AML-193 (cell line): ENCODE measurements at places on chromosomes 5 and 9.

- DNase-seq = no peak
Measured at GRCh38 chr5:32583582-32584232, 1.6 kb upstream of the SUB1 start.

DNA sequence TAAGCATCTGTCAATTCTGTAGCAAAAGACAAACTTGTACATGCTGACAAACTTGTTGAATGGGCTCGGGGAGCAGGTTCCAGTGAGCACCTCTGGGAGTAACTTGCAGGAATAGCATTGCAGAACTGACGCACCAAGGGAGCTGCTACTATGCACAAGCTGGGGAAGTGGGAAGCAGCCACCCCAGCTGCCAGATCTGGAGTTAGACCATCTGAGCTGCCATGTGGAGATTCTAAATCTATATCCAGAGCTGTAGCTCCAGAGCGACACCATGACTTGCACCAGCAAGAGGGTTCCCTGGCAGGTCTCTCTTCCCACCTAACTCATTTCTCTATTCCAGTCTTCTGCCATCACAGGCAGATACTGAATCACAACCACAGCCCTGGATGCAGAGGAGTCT, 346.0 kb upstream of the PANK3 start:
- no peak for DNase-seq

- DNase-seq = no peak
Measured at GRCh38 chr9:130668196-130668595, 3.8 kb downstream of the PRDM12 start.

DNA sequence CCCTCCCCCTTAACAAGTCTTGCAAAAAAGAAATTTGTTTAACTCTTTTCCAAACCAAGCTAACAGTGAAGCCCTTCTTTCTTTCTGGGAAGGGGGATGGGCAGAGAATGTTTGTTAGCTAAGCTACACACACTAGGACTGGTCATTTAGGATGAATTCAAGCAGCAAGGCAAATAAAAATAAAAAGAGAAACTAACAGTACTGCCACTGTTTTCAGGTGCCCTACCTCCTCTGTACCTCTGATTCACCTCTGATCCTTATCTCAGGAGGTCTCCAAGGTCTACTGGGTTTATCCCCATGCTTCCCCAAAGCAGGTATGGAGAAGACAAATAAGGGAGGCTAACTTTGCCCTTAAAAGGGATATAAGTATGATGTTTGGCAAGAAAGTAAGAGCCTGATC, 52.9 kb downstream of the ELL2 start:
- DNase-seq = no peak

- peak; percentile 58 for DNase-seq
Measured at GRCh38 chr5:82259172-82259800, 18.9 kb downstream of the RPS23 start.

DNA sequence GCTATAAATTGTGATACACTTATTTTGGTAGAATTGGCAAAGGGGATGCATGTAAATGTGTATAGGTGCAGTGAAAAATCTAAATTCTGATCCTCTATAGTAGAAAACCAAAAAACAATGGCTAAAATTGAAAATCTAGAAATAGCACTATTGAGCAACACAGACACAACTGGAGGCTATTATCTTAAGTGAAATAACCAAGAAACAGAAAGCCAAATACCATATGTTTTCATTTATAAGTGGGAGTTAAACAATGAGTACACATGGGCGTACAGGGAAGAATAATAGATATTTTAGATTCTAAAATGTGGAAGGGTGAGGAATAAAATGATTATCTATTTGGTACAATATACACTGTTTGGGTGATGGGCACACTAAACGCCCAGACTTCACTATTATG, 183.2 kb upstream of the TUSC1 start:
- no peak for DNase-seq

DNA sequence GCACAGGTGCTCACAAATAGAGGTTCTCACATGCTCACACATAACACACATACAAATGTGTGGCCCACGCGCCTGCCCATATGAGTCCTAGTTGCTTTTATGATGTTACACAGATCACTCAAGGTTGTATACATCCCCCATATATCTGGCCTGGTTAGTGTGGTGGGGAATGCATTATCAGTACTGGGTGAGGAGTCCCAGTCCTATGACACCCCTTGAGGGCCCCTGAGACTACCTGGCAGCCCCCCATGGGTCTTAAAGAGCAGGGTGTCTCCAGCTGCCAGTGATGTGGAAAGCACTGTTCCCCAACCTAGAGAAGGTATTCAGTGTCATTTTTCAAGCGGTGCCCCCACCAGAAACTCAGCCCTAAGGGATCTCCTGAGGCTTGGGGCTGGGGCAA, 2.8 kb upstream of the HAND1 start:
- DNase-seq = no peak

DNA sequence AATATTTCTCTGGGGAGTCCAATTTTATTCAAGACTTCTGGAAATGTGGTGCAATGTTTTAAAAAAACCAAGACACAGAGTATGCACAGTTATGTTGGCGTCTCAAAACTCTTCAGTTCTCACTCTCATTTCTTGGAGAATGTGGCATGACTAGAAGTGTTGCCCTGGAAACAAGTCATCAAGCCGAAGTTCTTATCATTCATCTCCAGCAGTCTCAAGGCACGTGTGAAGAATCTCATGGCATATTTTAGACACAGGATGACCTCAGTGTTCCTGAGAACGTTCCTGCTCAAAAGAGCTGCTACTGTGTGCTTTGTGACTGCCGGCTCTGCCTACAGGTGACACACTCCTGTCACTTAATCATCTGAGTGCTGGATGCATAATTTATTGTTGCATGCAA, 147.4 kb upstream of the IRX4 start:
- no peak for DNase-seq

DNA sequence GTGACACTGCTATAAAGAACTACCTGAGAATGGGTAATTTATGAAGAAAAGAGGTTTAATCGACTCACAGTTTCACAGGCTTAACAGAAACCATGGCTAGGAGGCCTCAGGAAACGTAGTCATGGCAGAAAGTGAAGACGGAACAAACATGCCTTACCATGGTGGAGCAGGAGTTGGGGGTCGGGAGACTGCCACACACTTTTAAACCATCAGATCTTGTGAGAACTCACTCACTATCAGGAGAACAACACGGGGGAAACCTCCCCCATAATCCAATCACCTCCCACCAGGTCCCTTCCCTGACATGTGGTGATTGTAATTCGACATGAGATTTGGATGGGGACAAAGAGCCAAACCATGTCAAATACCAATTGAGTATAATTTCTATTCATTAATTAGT, 2392.6 kb upstream of the C9orf72 start:
- DNase-seq = no peak

- no peak for DNase-seq
Measured at GRCh38 chr9:134730761-134731496, 89.3 kb downstream of the COL5A1 start.

DNA sequence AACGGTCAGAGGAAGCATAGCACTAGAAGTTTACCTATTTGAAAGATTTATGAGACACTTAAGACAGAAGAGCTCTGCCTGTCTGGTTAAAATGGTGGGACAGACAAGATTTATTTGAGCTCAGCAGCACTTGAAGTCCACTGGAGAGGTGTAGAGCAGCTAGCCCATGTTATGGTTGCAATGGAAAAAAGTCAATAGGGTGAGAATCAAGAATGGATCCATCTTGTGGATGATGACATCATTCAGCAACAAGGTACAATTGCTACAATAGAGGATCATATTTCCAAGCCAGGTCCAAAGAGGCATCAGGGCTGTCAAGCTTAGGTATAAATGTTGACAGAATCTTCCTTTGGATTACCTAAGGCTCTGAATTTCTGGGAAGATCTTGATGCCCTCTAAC, 21.1 kb upstream of the ZNF131 start:
- DNase-seq = no peak

GRCh38 chr5:151612689-151613427, 21.7 kb upstream of the FAT2 start:
- DNase-seq = no peak

- no peak for DNase-seq
Measured at GRCh38 chr5:90916947-90917800, 358.6 kb downstream of the ADGRV1 start.

- no peak for DNase-seq
Measured at GRCh38 chr5:89267788-89268187, 384.8 kb upstream of the MEF2C start.

DNA sequence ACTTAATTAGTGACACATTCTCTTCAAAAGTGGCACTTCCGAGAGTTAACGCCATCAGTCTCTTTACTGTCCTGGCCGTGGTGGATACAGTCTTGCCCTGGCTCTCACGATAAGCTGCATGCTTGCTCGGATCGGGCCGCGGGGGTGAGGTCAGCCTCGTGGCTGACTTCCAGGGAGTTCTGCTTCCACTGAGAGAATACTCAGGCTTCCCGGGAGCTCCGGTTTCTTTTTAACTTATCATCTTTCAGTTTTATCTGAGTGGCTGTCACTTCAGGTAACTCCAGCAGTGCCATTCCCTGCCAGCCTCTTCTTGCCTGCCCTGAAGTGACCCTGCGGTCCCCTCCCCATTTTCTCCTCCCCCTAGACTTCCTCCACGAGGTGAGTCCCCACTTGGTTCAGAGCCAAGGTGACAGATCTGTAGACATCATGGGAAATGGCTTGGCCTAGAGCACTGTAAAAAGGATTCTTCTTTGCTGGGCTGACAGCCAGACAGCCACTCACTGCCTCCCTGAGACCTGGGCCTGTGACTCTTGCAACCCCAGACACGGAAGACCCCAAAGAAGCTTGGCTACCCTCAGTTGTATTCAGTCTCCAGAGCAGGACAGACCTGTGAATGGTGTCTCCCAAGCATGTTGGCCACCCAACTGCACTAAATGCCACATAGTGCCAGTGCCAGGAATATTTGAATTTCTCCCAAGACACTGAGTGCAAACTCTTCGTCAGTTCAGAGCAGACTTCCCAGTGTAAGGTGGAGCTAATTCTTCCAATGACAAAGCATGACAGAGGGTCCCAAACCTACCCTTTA, 95.1 kb downstream of the DAPK1 start:
- DNase-seq = no peak

- DNase-seq = no peak
Measured at GRCh38 chr5:82512025-82512424, 233.9 kb upstream of the RPS23 start.

GRCh38 chr5:83029-83428, 8.9 kb upstream of the PLEKHG4B start:
- DNase-seq = no peak

GRCh38 chr9:71791875-71792274, 23.6 kb upstream of the CEMIP2 start:
- no peak for DNase-seq

DNA sequence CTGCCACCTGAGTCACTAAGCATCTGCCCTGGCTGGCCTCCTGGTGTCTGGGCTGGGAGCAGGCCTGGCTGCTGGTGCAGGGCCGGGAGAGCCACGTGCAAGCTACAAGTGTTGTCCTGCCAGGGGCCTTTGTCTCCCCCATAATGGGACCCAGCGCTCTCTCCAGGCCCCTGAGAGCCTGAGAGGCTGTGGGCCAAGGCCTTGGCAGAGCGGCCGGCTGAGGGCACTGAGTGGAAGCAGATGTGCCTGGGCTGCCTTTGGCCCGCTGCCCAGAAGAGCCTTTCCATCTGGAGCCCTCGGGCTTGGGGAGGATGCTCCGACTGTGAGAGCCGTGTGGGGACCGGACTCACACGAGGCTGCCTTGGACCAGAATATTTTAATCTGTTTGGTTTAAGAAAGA, 185.5 kb downstream of the RGS3 start:
- no peak for DNase-seq

DNA sequence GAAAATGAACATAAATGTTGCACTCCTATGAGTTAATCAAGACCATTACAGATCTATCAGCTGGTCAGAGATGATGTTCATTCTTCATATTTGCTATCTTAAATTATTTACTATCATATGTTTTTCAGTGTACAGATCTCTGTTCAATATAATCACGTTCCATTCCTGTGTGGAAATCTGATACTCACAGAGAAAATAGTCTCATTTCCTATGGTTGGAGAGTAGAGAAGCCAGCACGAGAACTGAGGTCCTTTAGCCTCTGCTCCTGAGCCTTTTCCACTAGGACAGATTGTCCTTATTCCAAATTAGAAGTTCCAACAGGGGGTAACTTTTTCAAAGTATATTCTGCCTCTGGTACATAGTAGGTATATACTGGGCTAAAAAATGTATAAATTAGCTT, 29.2 kb downstream of the UGCG start:
- no peak for DNase-seq

DNA sequence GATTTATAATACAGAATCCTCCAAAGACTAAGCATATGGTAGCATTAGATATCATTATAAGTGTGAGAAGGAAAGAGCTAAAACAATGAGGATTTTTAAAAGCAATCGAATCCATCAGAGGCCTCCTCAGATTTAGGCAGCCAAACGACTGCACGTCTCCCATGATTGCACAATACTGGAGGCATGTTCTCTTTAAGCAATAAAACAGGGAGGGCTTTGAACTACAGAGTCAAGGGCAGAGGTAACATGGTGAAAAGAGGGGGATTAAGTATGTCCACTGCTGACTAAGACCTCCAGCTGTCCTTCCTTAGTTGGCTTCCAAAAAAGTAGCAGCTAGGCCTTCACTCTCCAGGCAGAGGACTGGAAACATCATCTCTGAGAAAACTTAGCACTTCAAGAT, 298.7 kb upstream of the RGMB start:
- no peak for DNase-seq

- no peak for DNase-seq
Measured at GRCh38 chr5:12870872-12871539, 966.8 kb upstream of the CTNND2 start.

DNA sequence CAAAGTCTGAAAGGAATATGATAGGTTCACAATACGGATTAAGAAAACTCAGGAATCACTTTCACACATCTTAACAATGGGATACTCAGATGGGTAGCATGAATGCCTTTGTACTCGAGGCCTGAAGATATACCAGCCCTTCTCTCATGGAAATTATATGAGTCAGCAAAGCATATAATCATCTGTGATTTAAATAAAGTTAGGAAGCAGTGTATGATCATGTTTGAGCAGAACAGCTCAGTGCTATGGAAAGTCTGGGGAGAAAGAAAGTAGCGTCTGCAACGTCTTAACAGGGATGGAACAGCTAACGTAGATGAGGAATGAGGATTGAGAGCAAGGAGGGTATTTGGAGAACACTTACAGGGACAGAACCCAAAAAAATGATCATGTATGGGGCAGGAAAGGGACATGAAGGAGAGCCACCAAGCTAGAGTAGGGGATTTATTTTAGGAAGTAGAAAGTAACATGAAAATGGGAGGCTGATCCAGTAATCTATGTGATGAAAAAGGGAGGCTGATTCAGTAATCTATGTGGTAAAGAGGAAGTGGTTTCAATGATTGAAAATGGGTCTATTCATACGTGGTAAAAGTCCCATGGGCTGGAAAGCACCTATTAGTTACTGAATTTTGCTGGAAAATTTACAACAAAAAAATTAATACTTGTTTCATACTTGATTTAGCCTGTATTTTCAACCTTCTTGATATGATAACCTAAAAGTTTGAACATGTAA, 85.9 kb downstream of the GNA14 start:
- peak; percentile 22 for DNase-seq

GRCh38 chr9:13941714-13942113, 372.2 kb downstream of the NFIB start:
- DNase-seq = no peak

DNA sequence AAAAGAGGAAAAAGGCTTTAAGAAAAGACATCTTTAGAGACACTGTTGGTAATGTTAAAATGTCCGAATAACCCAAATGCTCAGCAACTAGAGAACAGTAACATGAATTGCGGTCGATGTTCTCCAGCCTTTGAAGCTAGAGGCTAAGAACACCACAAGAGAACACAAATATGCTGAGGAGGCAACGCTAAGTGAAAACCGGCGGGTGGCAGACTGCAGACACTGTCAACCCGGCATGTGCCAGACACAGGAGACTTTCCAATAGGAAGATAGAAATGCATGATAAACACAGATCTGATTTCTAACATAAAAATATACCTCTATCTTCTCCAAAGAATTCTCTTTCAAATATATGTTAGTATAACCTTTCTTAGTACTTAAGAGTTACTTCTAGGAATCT, 18.4 kb upstream of the DDX41 start:
- no peak for DNase-seq
